ENCODE measurements at places on chromosomes 2 and 18. TPM values are rescaled to one million over a fixed set of nuclear protein-coding genes. Genes with fewer than 3 reads are reported as not detected.
A peak's percentile ranks its signal among the peaks of the same experiment; 100 is the strongest.

DNA sequence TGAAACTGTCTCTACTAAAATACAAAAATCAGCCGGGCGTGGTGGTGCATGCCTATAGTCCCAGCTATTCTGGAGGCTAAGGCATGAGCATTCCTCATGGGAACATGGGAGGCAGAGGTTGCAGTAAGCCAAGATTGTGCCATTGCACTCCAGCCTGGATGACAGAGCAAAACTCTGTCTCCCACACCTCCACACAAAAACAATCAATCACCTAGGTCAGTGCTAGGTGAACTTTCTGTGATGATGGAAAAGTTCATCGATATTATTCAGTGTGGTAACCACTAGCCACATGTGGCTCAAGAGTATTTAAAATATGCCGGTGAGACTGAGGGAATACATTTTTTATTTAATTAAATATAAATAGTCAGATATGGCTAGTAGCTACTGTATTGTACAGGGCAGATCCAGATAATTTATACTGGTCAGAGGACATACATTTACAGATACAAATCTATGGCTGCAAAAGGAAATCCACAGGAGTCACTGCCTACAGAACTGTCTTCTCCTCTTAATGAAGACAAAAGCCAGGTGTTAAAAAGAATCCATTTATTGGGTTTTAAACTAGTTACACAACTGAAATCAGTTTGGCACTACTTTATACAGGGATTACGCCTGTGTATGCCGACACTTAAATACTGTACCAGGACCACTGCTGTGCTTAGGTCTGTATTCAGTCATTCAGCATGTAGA is 3.9 kb upstream of the GPR75 start:
- no peaks in the 10 kb centered on the region for H3K4me1 ChIP-seq
- peaks cover 3% of the 10 kb centered on the region for H3K36me3 ChIP-seq
- H3K27ac ChIP-seq = no peak overlapping the region

- no peaks in the 10 kb centered on the region for H3K36me3 ChIP-seq
- no peaks in the 10 kb centered on the region for H3K27me3 ChIP-seq
- no peak for DNase-seq
- H3K27ac ChIP-seq = no peak overlapping the region
- no peak overlapping the region for H3K4me3 ChIP-seq
Observed at GRCh38 chr2:63740943-63741342, 100.8 kb upstream of the UGP2 start.

SATB2 gene
- 94.9 TPM for total RNA-seq

DNA sequence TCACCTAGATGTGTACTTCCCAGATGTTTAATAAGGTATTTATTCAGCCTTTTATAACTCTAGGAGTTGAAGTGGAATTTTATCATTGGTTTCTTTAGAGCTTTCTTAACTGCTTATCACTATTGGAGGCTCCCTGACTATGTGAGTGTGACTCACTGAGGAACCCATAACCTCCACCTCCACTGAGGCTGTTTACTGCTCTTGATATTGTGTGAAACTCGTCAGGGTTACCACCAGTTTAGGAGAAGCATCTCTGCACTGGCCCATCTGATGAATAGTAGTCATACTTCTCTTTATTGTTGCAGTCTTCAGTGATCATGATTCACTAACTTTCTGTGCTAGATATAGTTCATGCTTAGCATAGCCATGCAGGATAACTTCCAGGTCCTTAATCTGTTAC is 79.6 kb upstream of the UBXN4 start:
- H3K4me1 ChIP-seq = no peaks in the 10 kb centered on the region
- no peaks in the 10 kb centered on the region for H3K36me3 ChIP-seq
- DNase-seq = no peak
- no peaks in the 10 kb centered on the region for H3K27me3 ChIP-seq
- H3K27ac ChIP-seq = no peak overlapping the region

DNA sequence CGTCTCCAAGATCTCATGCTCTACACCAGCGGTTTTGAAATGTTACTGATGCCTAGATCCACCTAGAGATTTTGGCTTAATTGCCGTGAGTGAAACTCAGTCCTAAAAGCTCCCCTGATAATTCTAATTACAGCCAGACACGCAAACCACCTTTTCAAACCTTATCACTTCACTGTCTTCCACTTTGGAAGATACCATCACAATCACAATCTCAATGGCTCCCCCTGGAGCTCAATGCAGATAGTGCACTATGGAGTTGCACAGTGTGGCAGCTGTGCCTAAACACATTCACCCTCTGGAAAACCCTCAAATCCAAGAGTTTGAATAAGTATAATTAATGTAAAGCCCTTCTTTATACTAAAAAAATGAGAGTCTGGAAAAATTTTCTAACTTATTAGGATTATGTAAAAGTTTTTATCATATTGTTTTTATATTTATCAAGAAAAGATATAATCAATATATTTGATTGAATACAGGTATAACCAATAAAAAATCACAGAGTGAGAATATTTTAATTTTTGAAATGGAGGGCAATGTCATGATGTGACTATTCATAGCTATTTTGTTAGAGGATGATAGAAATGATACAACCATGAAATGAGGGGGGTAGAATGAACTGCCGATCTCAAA is 102.9 kb upstream of the SLC8A1 start:
- no peak overlapping the region for H3K4me3 ChIP-seq
- no peak overlapping the region for H3K27ac ChIP-seq
- DNase-seq = peak; percentile 48

DNA sequence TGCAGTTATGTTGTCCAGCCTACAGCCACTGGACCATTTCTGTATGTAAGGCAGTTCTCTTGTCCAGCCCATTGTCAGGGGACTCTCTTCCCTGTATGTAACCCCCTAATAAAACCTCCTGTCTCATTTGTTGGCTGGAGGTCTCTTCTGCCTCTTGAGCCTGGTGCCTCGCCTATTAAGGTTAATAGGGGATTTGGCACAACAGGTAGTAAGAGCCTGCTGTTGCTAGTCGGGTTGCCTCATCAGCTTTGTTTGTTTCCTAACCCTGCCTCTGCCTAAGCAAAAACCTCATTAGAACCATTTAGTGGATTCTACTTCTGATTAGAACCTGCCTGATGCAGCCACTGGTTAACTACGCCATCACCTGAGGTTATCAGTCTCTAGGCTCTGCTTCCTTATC is 62.2 kb upstream of the STPG4 start:
- H3K4me1 ChIP-seq = no peaks in the 10 kb centered on the region
- H3K27ac ChIP-seq = peak overlapping the region; percentile 89

DNA sequence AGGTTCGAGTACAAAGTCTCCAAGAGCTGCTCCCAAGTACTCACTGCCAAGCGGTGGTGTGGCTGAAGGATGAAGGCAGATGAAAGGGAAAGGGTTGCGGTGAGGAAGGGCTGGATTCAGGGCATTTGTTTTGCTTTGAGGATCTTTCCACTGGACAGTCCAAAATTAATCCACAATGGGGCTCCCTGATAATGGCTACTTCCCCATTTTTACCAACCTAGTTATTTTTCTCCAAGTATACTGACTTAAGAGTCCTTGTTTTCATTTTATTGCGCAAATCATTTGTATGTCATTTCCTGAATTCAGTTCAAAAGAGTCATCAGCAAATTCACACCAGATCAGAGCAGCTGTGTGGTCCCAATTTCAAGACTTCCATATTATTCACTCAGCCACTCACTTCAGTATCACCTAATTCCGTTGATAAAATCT is 464 bp upstream of the SESTD1 start:
- no peaks in the 10 kb centered on the region for H3K36me3 ChIP-seq
- peak overlapping the region; percentile 92 for H3K27ac ChIP-seq
- DNase-seq = no peak
- peak overlapping the region; percentile 74 for H3K4me3 ChIP-seq
- H3K4me1 ChIP-seq = peaks cover 13% of the 10 kb centered on the region

- DNase-seq = no peak
- H3K36me3 ChIP-seq = peaks cover 47% of the 10 kb centered on the region
- H3K27ac ChIP-seq = no peak overlapping the region
- no peaks in the 10 kb centered on the region for H3K27me3 ChIP-seq
Observed at GRCh38 chr2:215360596-215360995, 48.7 kb downstream of the ATIC start.

DAPL1 gene
- total RNA-seq = not detected

LIMS4 gene
- 3.1 TPM for total RNA-seq

GRCh38 chr2:100130595-100131391 is 11.6 kb downstream of the AFF3 start:
- H3K27me3 ChIP-seq = no peaks in the 10 kb centered on the region
- H3K27ac ChIP-seq = no peak overlapping the region
- no peaks in the 10 kb centered on the region for H3K4me1 ChIP-seq
- H3K4me3 ChIP-seq = no peak overlapping the region

DNA sequence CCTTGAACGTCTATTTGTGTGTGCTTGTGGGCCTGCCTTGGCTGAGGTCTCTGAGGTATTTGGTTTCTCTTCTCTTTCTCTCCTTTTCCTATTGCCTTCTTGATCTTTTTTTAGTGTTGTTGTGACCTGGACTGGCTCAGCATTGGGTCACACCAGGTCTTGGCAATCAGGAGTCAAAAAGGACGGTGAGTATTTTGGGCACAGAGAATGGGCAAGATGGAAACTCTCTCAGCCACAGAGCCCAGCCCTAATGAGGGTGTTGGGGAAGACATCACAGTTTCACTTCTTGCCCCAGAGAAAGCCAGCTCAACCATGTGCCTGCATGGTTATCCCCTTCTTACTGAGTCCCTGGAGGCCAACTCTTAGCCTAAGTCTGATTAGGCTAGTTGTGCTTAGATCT is 13.7 kb upstream of the INO80C start:
- no peak overlapping the region for H3K4me3 ChIP-seq
- H3K4me1 ChIP-seq = no peaks in the 10 kb centered on the region
- no peak for DNase-seq

GRCh38 chr2:213157242-213157641 is 5.8 kb upstream of the IKZF2 start:
- no peak overlapping the region for H3K4me3 ChIP-seq
- DNase-seq = no peak
- no peaks in the 10 kb centered on the region for H3K36me3 ChIP-seq
- no peak overlapping the region for H3K27ac ChIP-seq
- no peaks in the 10 kb centered on the region for H3K27me3 ChIP-seq

DNA sequence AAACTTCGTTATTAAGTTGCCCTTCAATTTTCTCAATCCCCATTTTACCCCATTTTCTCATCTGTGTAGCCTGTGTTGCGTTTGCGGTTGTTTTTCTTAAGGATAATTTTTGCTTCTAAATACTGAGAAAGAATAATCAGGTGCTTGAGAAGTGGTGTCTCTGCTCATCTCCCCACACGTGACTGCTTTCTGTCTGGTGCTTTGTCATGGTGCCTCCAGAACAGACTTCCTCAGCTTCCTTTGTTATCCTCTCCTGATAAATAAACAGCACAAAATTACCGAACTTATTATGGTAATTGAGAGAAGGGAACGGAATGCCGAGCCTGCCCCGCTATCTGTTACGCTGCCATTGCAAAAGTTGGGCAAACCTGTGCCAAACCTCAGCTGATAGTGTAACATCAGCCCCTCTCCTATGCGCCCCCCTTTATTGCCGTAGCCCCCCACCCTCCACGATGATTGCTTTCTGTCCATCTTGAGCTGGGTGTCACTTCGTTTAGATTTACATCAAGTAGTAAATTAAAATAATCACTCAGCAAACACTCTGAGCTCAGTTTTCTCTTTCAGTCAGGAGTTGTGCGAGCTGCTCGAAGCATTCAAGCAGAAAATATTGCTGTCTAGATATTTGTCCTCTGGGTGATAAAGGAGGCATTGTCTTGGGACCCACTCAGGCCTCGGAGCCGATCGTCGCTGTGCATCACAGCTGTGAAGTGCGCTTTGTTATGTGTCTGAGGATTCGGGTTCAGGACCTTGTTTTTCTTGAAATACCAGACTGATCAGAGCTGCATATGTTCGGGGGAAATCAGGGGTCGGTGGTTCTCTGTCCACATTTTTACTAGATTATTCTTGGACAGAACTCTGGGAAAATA is 1008.5 kb upstream of the FANCL start:
- no peak for DNase-seq
- no peak overlapping the region for H3K27ac ChIP-seq
- no peak overlapping the region for H3K4me3 ChIP-seq
- no peaks in the 10 kb centered on the region for H3K4me1 ChIP-seq
- H3K36me3 ChIP-seq = no peaks in the 10 kb centered on the region

DNA sequence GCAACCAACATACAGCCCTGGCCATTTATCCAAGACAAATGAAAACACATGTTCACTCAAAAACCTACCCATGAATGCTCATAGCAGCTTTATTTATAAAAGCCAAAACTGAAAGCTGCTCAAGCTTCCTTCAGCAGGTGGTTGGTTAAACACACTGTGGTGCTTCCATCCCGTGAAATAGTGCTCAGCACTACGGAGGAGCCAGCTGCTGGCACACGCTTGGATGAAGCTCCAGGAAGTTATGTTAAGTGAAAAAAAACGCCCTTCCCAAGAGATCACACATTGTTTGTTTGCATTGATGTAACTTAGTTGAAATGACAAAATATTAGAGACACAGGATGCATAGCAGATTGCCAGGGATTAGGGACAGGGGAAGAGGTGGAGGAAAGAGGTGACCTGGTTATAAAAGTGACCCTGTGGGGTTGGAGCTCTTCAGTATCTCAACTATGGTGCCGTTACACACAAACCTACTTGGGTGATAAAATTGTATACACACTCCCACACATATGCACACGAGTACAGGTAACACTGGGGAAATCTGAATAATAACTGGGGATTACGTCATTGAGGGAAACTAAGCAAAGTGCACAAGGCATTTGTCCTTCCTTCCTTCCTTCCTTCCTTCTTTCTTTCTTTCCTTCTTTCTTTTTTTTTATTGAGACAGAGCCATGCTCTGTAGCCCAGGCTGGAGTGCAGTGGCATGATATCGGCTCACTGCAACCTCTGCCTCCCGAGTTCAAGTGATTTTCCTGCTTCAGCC is 6.2 kb upstream of the ALPG start:
- H3K4me3 ChIP-seq = no peak overlapping the region
- no peaks in the 10 kb centered on the region for H3K36me3 ChIP-seq
- H3K27me3 ChIP-seq = no peaks in the 10 kb centered on the region

DNA sequence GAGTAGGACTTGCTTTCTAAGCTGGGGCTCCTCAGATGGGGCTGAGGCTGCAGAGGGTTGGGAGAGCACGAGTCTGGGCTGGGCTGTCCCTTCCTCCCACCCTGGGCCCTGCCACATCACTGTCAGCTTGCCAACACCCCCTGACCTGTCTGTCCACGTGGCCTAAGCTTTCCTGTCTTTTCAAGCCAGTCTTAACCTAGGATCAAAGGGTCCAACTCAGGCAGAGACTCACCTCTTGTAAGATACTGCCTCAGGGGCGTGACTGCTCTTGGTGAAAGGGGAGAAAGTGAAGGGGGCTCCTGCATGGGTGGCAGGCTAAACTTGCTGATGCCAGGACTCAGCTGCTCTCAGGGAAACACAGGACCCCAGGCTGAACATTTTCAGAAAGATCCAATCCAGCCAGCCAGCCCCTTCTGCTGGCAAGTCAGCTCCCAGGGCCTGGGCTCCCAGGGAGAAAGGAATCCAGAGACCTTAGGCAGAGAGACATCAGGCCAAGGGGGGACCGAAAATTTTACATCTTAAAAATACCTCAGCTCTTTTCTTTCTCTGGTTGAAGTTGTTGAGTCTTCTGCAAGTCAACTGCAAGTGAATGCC is 144.2 kb upstream of the ID2 start:
- no peak overlapping the region for H3K27ac ChIP-seq
- H3K4me3 ChIP-seq = no peak overlapping the region
- DNase-seq = no peak
- H3K36me3 ChIP-seq = no peaks in the 10 kb centered on the region

- H3K27me3 ChIP-seq = no peaks in the 10 kb centered on the region
- no peak overlapping the region for H3K4me3 ChIP-seq
- peaks cover 13% of the 10 kb centered on the region for H3K4me1 ChIP-seq
- no peak overlapping the region for H3K27ac ChIP-seq
- H3K36me3 ChIP-seq = no peaks in the 10 kb centered on the region
Observed at GRCh38 chr2:20571644-20572215, 79.2 kb downstream of the HS1BP3 start.

DQX1 gene
- total RNA-seq = 116 TPM

ANKRD30BL gene
- total RNA-seq = not detected

Measured in Peyer's patch (tissue), 4 donors.